Activated T-cell treated with anti-CD3 and anti-CD28 coated beads, Interleukin-2, amount 50 U/mL, for 4 hours (primary cell): ENCODE measurements at places on chromosomes 4 and X.
A peak's percentile ranks its signal among the peaks of the same experiment; 100 is the strongest.

GRCh38 chr4:184267673-184268583, 50.3 kb upstream of the ENPP6 start:
- DNase-seq: peak; percentile 49

DNA sequence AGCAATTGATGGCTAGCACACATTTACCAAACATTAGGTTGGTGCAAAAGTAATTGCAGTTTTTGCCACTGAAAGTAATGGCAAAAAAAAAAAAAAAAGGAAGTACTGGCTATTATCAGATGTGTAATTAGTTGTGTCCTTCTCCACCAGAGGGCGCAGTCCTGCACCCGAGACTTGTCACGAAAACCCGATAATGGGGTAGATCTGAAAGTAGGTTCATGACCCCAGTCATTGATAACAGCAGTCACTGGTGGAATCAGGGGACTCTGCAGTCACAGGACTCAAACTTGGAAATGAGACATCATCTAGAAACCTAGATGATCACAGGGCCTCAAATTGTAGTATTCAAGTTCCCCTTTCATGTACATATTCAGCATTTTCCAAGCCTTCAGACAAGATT, 13.1 kb upstream of the ACOT9 start:
- peak; percentile 62 for DNase-seq

- no peak for DNase-seq
Measured at GRCh38 chrX:81259020-81259713, 57.3 kb downstream of the SH3BGRL start.

- no peak for DNase-seq
Measured at GRCh38 chr4:80235451-80235850, 31.0 kb upstream of the FGF5 start.

GRCh38 chr4:26931966-26932365, 71.3 kb downstream of the STIM2 start:
- DNase-seq: no peak

DNA sequence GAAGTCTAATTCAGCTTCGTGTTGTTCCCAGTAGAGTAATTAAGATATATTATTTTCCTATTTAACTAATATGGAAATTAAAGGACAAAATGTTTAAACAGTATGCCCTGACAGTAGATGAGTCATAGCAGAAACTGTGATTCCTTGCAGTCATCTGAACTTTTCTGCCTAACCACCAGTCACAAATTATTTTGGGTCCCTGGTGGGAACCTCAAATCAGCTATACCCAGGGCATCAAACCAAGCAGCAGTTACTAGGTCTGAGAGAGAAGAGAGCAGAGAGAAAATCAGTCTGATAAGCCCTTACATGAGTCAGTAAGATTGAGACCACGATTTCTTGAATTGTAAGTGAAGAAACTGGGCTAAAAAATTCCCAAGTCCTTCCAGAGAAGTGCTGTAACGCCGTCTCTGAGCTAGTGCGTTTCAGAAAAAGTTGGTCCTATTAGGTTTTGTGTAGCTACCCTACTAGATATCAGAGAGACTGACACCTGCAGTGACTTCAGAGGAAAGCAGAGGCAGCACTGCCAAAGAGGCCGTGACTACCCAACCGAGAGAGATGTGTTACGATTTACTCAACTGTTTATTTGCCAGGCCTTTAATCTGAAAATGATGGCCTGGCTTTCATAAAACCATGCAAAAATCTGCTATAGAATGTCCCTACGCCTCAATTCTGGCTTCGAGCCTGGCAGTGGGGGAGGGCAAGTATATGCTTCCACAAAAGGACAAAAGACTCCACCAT, 21.7 kb upstream of the GPM6A start:
- no peak for DNase-seq

DNA sequence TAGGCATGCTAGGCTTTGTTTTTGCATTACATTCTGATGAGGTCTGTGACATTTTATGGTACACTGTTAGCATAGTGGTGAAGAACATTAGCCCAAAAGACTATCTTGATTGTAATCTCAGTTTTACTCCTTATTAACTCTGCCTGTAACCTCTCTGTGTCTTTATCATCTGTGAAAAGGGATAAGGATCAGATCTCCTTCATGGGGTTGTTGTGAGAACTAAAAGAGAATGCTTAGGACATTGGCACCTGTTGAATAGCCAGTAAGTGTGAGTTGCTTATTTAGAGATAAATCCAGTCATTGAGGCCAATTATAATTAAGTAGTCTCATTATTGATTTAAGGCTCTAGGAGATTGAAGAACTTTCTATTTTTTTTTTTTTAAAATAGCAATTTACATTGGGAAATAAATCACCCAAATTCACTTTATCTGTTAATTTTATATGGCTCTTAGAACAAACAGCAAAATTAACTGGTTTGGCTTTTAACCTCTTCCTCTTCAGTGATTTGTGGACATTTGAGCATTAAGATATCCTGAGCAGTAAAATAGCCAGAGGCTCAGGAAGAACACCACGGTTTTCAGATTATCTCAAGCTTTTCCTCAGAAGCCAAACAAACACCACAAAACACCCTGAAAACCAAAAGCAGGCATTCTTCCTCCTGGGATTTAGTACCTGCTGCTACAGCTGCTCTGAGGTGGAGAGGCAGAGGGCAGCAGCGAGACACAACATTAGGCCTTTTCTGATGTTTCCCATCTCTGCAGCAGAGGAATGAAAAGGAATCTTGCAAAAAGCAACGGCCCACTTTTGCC, 192.9 kb downstream of the ARHGAP10 start:
- no peak for DNase-seq

DNA sequence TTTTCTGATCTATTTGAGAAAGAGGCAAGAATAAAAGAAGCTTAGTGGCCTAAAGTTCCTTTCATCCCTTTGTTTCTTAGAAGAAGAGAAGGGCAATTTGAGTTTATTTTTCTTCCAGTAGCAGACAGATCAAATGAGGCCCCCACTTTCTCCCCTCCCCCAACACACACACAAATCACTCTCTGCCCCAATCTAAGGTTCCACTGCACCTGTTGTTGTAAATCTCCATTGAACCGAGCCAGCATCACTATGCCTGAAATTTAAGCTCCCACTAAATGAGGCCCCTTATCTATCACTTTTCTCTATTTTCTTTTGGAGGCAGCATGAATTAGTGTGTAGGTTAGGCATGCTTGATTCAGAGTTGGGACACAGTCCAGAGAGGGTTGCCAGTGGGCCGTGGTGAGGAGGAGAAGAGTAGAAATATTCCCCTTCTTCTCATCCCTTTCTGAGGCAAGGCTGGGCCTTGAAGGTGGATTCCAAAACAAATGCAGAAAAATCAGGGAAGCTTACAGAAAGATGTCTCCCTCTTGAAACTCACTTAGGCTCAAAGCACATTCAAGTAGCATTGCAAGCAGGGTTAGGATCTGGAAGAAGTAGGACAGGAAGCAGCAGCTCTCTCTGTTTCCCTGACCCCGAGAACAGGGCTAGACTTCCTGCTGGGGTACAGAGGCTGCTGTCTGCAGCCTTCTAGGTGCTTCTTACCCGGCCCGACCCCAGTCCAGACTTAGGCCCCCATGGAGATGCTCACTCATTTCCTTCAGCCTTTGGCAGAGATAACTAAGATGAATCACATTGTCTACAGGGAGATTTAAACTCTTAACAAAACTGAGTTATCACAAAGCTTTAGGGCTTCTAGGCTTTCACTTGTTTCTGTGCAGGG, 70.7 kb downstream of the RASL11B start:
- no peak for DNase-seq
